Activated CD4-positive, alpha-beta T cell treated with anti-CD3 and anti-CD28 coated beads, Interleukin-2, amount 50 U/mL, for 1 hour (primary cell): ENCODE measurements at places on chromosomes 5 and 9.

GRCh38 chr9:110700953-110701352 is 32.4 kb downstream of the MUSK start:
- no peak for DNase-seq

- DNase-seq, result no peak
These were observed 307.1 kb downstream of the TLE1 start for GRCh38 chr9:81382281-81382680.

- DNase-seq, result no peak
These were observed 159.5 kb upstream of the MAST4 start for GRCh38 chr5:66436721-66437120.

DNA sequence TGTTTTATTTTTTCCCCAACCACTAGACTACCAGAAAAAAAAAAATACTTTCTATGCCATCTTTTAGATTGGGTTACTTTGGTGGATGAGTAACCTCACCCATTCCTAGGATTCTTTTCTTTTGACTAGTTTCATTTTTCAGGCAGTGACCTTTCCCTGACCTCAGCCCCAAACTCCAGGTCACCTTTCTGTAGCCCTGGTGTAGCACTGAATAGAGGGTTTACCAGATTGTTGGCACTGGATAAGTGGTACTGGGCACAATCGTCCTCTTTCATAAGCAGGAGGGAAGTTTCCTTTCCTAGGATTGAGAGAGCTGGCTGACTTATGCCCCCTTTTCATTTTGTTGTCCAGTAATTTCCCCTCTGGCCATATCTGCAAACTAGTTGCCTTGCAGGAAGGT is 169.4 kb upstream of the TMEM161B start:
- no peak for DNase-seq

DNA sequence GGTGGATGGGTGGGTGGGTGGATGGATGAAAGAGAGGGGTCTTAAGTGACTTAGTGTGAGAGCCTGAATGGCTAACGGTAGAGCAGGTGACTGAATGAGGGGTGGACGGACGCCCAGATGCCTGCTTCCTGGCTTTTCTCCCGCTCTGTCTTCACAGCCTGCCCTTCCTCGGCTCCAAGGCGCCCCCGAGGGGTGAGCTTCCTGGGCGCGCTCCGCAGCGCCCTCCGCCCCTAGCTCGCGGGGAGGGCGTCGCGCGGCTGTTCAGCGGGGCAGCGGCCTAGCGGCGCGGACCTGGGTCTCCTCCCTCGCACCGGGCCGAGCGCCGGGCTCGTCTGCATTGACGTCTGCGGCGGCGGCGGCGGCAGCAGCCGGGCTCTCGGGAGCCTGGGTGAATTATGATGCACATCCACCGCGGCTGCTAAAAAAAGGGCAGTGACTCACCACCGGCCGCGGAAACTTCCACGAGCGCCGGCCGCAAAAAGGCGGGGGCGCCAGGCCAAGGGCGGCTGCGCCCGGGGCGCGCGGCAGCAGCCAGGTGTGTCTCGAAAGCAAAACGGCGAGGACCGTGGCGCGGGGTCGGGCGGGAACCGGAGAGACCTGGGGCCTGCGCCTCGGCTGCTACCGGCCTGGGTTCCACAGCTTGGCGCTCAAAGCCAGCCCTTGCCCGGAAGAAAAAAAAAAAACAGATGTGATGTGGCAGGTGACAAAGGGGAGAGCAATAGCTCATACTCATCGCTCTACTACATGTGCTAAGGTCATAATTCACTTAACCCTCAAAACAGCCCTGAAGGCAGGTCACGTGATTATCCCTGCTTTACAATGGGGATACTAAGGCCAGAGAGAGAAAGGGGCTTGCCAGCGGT is 143.0 kb upstream of the ADRA1B start:
- DNase-seq, result peak; percentile 47

GRCh38 chr9:28882529-28882928 is 1309.2 kb upstream of the C9orf72 start:
- DNase-seq, result no peak

DNA sequence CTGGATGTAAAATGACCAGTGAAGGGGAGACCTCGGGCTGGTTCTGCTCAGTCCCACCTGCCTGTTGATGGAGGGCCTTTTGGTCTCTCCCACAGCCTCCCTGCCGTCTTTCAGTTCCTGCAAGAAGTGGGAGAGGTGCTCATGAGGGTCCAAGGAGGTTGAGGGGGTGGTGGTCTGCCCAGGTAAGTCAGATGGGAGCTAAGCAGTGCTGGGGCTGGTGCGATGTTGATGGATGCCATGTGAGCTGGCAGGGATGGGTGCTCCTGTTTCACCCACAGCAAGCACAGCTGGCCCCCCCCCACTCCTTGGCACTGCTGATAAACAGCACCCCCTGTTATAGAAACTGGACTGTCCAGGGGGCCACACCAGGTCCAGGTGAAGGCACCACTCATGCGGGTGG is 145.6 kb downstream of the NSG2 start:
- DNase-seq, result no peak

DNA sequence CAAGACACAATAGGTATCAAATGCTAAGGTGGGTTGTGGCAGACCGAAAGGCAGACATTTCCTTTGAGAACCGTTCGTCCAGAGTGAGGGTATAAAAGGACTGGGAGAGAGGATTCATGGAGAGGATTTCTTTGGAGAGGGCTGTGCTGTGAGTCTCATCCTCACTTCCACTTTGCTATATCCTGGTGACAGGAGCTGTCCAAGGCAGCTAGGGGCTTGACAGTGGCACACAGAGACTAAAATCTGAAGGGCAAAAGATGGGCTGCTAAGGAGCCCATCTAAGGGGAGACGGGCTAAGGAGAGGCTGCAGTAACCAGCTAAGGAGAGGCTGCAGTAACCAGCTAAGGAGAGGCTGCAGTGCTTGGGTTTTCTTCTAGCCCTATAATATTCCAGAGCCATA is 214.0 kb upstream of the ADRA1B start:
- no peak for DNase-seq

GRCh38 chr9:93203026-93203717 is 19.2 kb downstream of the WNK2 start:
- no peak for DNase-seq
